ENCODE measurements at places on chromosomes 3 and 15.
A peak's percentile ranks its signal among the peaks of the same experiment; 100 is the strongest.

DNA sequence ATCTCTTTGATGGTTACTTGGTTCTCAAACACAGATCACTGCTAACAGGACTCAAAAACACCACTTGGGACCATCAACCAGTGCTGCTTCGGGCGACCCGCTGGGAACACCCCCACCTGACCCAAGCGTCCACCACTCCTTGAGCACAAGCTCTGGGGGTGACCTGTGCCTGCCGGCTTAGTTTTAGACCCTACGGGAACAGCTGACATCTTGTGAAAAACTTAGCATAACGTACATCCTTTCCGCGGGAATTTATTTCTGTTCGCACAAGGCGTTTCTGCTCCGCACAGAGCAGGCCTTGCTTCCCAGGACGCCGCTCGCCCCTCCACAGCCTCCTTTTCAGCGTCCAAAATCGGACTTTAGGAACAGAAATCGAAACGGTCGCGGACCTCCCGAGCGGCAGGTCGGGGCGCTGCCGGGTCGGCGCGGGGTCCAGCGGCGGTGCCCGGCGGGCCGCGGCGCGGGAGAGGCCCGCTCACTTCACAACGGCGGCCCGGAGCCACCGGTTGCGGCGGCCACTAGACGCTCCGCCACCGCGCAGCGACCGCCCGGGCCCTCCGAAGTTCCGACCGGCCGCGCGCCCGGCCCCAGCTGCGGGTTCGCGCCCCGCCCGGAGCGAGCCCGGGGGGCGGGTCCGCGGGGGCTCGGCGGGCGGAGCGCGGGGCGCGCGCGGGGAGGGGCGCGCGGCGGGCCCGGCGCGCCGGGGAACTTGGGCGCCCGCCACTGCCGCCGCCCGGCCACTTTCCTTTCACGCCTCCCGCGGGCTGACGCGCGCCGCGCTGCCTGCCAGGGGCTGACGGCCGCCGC lies 959 bp downstream of the SFMBT1 start:
- peak; percentile 62 for DNase-seq

GRCh38 chr15:66670762-66671580 lies 31.1 kb upstream of the SMAD6 start:
- no peak for DNase-seq

GRCh38 chr3:69612791-69613190 lies 126.5 kb upstream of the MITF start:
- DNase-seq, result no peak

DNA sequence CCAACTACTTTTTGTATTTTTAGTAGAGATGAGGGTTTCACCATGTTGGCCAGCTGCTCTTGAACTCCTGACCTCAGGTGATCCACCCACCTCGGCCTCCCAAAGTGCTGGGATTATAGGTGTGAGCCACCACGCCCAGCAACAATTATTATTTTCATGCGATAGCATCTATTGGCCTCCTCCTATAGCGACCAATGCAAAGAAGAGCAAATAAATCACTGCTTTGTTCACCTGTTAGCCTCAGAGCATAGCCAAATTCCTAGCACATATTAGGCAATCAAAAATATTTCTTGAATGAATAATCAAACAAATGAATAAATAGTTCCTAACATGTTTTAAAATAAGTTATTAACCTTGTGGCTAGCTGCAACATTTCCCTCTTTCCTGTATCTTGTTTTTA lies 36.8 kb upstream of the TNFSF10 start:
- DNase-seq, result no peak

GRCh38 chr3:77197408-77197807 lies 157.5 kb downstream of the ROBO2 start:
- no peak for DNase-seq

- DNase-seq, result peak; percentile 11
These were observed 80.1 kb downstream of the SSR3 start for GRCh38 chr3:156474560-156475389.

- no peak for DNase-seq
These were observed 201.1 kb upstream of the RGMA start for GRCh38 chr15:93289941-93290617.

GRCh38 chr3:34357461-34357860 lies 559.0 kb downstream of the PDCD6IP start:
- no peak for DNase-seq

Measured in activated CD4-positive, alpha-beta memory T cell treated with anti-CD3 and anti-CD28 coated beads for 36 hours (primary cell).